ENCODE measurements at places on chromosomes 7 and 10.

GRCh38 chr10:10886861-10887531 lies 130.7 kb upstream of the CELF2 start:
- DNase-seq = no peak

- no peak for DNase-seq
Observed at GRCh38 chr10:7025296-7025695, 385.5 kb downstream of the SFMBT2 start.

DNA sequence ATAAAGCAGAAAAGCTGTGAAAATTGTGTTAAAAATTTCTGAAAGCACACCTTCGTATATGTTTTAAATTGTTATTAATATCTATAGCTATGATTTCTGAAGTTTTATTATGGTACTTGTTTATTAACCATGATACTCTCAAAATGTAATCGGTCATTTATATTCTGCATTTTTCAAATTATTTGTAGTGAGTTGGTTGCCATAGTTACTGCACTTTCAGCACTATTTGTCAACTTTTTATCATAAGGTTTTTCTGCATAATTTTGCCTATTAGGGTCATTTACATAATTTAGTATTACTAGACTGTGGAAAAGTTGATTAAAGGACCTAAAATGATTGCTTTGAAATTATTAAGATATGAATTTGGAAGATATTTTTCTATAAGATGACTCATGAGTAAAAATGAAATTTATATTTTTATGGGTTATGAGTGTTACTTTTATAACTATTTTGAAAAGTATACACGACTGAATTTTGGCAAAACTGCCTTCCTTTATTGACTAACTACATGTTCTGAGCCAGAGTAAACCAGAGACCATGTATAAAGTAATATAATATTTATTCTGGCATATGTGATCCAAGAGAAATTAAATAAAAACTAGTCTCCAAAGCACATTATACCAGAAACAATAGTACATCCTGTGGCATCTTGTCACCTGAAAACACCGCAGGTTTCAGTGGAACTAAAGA lies 7.9 kb upstream of the AGR2 start:
- DNase-seq = no peak

DNA sequence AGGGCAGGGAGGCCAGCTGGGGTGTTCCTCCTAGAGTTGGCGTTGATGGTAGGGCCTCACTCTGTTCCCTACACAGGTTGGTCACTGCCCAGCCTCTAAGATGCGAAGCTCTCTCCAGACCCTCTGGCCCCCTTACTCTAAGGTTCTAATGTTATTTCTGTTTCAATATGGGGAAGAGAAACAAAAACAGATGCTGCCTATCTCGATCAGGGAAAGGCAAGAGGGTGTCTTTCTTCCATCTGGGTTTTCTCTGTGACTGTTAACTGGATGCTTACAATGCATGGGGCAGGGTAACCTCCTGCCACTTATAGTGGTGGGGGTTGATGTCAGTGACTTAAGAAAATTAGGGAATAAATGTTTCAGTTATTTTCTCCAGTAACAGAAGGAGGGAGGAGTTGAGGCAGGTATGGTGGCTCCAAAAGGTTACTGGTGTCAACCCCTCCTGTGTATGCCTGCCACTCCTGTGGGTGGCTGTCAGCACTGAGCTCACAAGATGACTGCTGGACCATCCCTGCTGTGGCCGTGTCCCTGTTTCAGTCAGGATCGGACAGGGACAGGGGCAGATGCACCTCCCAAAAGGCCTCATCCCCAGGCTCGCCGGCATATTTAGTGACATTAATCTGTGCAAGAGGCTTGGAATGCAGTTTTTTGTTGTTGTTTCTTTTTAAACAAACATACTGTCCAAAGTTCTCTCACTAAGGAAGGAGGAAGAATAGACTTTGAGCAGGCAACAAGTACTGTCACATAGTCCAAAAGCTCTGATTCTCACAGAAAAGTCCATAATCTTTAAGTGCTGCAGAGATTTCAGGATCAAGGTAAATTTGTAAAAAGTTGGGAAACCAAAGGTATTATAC lies 39.6 kb upstream of the SYPL1 start:
- DNase-seq = no peak

DNA sequence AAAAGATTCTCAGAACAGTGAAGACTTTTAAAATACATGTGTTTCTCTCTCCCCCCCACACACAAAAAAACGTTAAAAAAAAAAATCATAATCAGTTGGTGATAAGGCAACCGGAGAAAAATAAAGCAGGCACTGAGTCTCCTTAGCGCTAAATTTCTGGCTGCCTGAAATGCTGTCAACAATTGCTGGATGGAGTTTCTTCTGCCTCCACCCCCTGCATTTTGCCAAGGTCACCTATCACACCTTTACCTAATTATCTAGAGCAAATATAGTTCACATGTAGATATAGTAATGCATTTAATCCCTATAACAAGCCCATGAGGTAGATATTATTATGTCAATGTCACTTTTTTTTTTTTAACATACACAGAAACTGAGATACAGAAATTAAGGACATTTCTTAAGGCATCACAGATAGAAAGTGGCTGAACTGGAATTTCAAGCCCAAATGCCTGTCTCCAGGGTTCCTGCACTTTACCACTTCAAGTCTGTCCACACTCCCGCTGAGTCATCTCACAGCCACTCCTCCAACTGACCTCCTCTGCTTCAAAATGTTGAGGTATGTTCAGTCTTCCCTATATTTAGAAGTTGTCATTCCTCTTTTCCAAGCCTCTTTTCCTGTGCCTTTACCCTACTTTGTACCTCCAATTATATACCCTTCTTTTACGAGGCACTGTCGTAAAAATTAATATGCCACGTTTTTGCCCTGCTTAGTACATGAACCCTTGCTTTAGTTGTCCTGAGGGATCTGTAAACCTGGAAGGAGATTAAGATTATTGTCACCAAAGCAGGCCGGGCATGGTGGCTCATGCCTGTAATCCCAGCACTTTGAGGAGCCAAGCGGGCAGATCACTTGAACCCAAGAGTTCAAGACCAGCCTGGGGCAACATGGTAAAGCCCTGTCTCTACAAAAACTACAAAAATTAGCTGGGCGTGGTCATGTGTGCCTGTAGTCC lies 72.8 kb upstream of the MPP7 start:
- DNase-seq = no peak

DNA sequence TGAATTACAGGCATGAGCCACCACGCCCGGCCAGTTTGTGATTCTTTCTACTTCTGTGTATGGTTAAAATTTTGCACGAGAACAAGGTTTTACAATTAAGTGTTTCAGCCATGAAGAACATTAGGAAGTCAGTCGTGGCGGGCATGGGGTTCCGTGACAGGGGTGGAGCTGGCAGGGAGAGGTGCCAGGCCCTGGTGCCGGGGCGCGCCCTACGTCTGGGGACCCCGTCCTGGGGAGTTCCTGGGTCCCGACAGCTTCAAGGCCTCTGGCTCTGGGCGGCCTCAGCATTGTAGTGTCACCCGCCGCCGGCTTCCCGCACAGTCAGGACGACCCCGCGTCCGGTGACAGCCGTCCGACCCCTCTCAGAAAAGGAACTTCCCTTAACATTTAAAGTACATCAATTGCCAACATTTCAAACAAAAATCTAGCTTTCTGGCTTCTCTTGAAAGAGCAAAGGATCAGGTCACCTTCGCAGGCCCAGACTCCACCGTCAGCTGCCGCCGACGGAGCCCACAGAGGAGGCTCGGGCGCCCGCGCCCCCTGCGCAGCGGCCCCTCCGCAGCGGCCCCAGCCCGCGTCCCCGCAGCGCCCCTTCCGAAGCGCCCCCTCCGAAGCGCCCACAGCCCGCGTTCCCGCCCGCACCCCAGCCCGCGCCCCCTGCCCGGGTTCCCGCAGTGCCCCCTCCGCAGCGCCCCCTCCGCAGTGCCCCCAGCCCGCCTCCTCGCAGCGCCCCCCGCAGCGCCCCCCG lies 23.2 kb upstream of the MKI67 start:
- no peak for DNase-seq

GRCh38 chr7:87287738-87288341 lies 57.6 kb upstream of the CROT start:
- DNase-seq = no peak

Data from SHP77 treated with DMSO at 0.1 percent for 48 hours (cell line).